ENCODE measurements at places on chromosomes 4 and X.

GRCh38 chrX:40647307-40648197 is at the start of gene CXorf38:
CXorf38 (minus strand) TSS chrX:40647561; CDS start chrX:40647520, 41 bp downstream.
- DNase-seq = peak; percentile 90

GRCh38 chrX:11566173-11566572 is 99.5 kb downstream of the ARHGAP6 start:
- no peak for DNase-seq

GRCh38 chr4:154719087-154719486 is 24.7 kb upstream of the LRAT start:
- no peak for DNase-seq

DNA sequence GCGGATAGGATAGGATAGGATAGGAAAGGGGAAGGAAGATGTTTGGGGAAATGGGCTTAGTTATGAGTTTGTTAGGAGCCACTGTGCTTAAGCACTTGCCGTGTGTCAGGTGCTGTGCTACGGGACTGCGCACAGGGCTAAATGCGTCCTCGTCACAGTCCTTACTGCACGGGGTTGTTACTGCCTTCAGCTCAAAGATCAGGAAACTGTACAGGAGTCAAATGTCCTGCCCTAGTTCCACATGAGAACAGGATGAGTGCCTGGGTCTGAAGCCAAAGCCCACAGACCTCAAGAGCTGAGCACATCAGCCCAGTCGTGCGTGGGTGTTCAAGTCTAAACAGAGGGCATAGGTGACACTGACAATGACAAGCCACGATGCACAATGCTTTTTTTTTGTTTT is 15.0 kb downstream of the ACSL1 start:
- no peak for DNase-seq

DNA sequence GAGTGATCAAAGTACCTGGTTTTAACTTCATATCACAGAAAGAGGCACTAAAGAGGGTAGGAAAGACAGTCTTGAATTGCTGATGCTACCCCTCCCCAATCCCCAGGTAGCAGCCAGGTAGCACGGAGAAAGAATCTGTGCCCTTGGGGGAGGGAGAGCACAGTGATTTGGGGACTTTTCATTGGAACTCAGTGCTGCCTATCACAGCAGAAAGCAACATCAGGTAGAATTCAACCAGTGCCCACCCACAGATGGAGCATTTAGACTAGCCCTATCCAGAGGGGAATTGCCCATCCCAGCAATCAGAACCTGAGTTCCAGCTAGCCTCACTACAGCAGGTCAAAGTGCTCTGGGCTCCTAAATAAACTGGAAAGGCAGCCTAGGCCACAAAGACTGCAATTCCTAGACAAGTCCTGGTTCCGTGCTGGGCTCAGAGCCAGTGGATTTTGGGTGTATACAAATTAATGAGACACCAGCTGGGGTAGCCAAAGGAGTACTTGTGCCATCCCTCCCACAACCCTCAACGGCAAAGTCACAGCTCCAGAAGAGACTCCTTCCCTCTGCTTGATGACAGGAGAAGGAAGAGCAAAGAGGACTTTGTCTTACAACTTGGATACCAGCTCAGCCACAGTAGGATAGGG is 228.1 kb downstream of the THOC2 start:
- DNase-seq = no peak
